ENCODE measurements at places on chromosomes 13 and 19.

DNA sequence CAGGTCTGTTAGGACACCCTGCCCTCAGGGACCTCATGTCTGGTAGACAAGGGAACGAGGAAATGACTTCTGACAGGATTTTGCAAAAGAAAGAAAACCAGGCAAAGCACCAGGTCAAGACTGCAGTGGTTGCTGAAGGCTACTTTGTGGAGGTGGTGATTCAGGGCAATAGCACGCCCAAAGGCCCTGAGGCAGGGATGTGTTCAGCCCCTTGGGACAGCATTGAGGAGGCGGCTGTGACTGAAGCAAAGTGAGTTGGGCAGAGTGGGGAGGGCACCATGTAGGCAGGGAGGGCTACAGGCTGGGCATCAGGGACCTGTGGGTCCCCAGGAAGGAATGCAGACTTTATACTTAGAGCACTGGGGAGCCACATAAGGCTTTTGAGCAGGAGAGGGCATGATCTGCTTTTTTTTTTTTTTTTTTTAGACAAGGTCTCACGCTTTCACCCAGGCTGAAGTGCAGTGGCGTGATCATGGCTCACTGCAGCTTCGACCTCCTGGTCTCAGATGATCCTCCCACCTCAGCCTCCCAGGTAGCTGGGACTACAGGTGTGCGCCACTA lies 10.8 kb upstream of the HOMER3 start:
- no peak for DNase-seq

DNA sequence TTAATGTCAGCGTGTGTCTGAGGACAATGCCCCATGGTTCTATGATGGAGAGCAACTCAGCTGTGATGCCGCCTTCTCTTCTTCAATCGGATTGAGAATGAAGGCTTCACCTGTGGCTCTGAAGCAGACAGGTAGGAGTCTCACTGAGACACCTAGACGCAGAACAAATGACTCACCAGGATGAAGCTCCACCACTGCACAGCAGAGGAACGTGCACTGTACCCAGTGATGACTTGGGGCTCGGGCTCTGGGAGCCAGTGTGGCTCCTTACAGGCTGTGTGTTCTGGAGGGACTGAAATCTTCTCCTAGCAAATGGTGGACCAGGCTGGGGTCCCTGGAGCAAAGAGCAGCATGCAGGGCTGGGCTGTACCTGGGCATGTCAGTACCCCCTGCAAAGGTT lies 44.0 kb downstream of the CCDC70 start:
- DNase-seq: no peak

DNA sequence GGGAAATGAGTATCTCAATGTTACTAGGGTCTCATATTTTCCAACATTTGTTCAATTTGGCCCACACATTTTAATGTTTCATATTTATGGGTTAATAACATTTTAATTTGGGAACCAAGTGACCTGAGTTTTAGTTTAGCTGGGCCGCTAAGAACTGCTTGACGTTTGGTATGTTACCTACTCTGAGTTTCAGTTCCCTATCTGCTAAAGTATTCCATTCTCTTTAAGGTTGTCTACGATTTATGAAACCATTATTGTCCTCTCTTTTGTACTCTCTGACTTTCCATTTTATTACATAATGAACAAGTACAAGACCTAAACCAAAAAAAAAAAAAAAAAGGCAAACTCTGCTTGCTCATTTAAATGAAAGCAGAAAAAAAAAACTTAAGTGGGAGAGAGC lies 89.9 kb downstream of the FGF14 start:
- no peak for DNase-seq

GRCh38 chr13:71851498-71852409 lies 15.2 kb downstream of the DACH1 start:
- DNase-seq: no peak

- no peak for DNase-seq
Measured at GRCh38 chr19:33756177-33756576, 40.5 kb upstream of the KCTD15 start.

GRCh38 chr19:48613024-48613851 lies 1.6 kb downstream of the FAM83E start:
- DNase-seq: no peak

- no peak for DNase-seq
Measured at GRCh38 chr13:73171926-73172325, 113.1 kb downstream of the KLF5 start.

DNA sequence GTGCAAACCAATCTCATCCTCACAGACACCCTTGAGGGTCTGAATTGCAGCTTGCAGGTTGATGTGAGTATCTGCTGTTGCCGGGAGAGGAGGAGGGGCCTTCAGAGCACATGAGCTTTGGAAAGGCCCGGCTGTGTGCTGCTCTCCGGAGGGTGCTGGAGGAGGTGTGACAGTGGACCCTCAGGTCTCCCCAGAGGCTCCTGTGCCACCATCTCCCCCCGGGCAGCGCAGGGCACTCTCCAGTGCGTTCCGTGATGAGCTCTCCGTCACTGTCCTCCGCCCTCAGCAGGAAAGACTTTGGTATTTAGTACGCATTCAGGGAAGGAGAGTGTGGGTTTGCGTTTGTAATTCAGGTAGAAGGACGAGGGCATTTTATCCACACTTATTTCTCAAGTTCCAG lies 20.0 kb downstream of the LAMP1 start:
- no peak for DNase-seq

DNA sequence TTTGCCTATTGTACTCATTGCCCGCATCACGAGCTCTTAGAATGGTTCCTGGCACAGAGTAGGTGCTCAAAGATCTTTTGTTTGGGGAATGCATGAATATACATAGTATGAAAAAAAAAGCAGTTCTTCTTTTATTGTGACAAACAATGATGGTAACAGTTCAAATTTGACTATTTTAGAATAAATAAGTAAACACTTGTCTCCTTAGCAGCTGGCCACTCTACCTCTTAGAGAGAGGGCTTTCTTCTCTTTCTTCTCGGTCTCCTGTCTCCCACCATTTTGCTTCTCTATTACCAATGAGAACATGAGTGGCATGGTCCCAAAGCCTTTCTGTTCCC lies 639 bp upstream of the SLAIN1 start:
- no peak for DNase-seq

DNA sequence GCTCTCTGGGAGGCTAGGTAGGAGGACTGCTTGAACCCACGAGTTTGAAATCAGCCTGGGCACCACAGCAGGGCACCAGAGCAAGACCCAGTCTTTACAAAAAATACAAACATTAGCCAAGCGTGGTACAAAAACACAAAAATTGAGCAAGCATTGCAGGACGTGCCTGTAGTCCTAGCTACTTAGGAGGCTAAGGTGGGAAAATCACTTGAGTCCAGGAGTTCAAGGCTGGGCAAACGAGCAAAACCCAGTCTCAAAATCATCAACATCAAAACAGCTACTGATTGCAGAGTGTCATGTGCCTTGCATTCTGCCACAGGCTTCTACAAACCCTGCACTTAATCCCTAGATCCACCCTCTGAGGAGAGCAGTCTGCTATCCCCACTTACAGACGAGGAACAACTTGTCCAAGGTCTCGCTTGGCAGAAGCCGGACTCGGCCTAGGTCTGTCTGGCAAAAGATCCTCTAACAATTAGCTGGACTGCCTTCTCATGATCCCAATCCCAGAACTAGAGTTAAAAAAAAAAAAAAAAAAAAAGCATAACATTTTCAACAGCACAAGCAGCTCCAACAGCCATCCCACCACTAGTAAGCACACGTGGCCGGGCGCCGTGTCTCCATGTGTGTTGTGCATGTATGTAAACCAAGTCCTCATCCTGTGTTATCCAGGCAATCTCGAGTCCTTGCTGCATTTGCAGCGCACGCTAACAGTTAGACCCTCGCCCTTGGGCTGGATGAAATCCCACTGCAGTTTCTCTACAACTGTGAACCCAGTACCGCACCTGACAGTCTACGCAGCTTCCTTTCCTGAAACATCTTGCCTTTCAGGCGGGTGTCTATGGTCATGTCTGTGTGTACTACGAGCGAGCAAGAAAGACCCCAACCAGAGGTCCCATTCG lies 2.0 kb downstream of the PPP6R1 start:
- no peak for DNase-seq

DNA sequence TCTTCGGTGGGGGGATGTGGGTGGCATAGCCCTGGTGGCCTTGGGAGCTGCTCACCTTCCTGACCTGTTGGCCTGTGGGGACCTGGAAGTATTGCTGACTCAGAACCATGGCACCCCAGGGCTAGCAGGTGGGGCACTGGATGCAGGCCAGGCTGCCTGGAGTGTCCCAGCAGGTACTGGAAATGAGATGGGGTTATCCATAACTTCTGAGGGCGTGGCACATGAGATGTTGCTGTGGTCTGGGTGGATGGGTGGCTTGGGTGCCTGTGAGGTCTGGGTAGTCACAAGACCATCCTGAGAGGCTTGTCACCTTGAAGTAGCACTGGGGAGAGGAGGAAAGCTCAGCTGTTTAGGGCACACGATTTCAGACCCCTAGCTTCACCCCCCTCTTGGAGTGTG lies 636 bp upstream of the RNF225 start:
- DNase-seq: no peak

DNA sequence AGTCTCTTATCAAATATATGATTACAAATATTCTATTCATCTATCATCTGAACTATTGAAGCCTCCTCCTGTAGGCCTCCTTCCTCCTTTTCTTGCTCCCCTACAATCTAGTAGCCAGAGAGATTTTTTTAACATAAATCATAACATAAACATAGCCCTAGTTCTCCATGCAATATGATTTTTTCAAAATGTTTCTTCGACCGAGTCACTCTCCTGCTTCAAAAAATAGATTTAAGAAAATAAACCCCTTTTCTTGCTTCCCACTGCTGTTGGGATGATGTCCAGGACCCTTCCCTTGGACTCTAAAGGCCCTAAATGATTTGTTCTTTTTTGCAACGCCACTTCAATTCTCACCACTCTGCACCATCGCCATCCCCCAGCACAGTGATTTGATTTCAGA lies 319.7 kb upstream of the TSHZ3 start:
- DNase-seq: no peak

DNA sequence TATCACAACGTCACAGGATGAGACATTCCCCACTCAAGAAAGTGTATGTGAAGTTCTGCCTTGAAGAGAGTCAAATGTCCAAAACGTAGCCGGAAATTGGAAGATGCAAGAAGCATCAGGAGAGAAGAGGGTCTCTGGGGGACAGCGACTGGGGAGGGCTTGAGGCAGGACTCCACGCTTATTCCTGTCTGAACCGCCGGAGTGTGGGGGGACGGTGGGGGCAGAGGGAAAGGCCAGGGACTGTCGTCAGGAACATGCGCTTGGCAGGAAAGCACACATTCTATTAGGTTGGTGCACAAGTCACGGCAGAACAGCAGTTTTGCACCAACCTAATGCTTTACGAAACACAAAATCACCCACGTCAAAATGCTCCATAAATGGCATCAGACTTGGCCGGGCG lies 95.3 kb upstream of the TM9SF2 start:
- no peak for DNase-seq

GRCh38 chr13:110216006-110216397 lies 91.0 kb downstream of the COL4A1 start:
- no peak for DNase-seq

GRCh38 chr13:81393721-81394120 lies 1052.8 kb upstream of the SPRY2 start:
- no peak for DNase-seq

DNA sequence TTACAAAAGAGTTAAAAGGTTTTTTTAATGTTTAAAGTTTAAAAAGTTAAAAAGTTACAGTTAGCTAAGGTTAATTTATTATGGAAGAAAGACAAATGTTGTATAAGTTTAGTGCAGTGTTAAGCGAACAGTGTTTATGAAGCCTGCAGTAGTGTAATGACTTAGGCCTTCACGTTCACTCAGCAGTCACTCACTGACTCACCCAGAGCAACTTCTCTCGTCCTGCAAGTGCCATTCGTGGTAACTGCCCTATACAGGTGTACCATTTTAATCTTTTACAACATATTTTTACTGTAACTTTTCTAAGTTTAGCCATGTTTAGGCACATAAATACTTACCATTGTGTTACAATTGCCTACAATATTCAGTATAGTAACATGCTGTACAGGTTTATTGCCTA lies 398.2 kb upstream of the NBEA start:
- DNase-seq: no peak

- no peak for DNase-seq
Measured at GRCh38 chr19:10544242-10544752, 593 bp downstream of the ATG4D start.

DNA sequence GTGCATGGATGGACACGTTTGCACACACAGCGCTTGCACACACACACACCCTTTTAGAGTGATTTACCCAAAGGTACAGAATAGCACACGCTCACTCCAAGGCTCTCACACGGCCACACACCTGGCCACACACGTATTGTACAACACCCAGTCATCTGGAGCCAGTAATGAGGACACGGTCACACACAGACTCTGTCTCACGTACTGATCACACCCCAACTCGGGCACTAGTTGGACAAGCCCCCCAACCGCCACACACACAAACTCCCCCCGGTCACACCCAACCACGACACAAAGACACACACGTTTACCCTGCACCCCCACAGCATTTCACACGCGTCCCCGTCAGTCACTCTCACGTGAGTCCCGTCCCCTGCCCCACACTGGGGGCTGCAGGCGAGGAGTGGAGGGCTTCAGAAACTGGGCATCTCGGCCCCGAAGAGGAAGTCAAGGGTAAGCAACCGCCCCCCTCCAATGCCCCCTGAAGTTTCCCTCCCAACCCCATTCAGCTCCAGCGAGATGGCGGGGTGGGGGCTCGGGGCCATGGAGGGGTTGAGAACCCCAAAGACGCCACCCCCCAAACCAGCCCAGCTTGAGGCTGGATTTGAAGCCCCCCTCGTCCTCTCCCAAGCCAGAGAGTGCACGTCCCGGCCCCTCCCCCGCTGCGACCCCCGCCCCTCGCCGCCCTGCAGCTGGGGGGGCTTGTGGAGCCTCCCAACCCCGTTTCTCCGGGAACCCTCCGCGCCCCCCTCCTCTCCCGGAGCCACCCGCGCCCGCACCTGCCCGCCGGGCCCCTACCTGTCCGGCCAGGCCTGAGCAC lies 599 bp downstream of the OLFM2 start:
- no peak for DNase-seq

GRCh38 chr13:41825691-41826090 lies 135.2 kb downstream of the VWA8 start:
- no peak for DNase-seq

- no peak for DNase-seq
Measured at GRCh38 chr19:9010693-9011092, 484 bp upstream of the MUC16 start.

GRCh38 chr13:78620936-78621470 lies 17.7 kb upstream of the POU4F1 start:
- DNase-seq: no peak

DNA sequence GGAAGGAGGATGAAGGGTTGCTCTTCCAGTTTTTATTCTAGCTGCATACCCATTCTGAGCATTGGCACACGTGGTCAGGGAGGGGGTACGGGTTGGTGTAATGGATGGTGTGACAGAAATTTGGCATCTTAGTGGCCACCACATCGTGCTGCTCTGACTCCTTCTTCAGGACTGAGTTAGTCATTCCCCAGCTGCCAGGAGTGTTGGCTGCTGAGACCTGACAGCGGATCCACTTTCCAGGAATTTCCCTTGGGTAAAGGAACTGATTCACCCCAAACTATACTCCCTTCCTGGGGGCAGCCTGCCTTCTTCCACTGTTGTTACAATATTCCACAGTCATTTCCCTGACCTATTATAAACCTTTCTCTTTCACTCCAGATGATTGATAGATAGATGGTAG lies 595.5 kb upstream of the KLHL1 start:
- no peak for DNase-seq

- peak; percentile 65 for DNase-seq
Measured at GRCh38 chr19:35352448-35353304, 5.0 kb downstream of the FFAR1 start.

- no peak for DNase-seq
Measured at GRCh38 chr19:47381121-47381520, 32.0 kb downstream of the DHX34 start.

- no peak for DNase-seq
Measured at GRCh38 chr13:23622985-23623384, 52.8 kb downstream of the TNFRSF19 start.

GRCh38 chr19:1590641-1591397 lies 1.8 kb downstream of the MBD3 start:
- DNase-seq: no peak

All from stimulated activated CD4-positive, alpha-beta T cell treated with anti-CD3 and anti-CD28 coated beads, TNF-alpha, amount 100 ng/mL, for 48 hours (primary cell).